ENCODE measurements at places on chromosomes 16 and 17.

DNA sequence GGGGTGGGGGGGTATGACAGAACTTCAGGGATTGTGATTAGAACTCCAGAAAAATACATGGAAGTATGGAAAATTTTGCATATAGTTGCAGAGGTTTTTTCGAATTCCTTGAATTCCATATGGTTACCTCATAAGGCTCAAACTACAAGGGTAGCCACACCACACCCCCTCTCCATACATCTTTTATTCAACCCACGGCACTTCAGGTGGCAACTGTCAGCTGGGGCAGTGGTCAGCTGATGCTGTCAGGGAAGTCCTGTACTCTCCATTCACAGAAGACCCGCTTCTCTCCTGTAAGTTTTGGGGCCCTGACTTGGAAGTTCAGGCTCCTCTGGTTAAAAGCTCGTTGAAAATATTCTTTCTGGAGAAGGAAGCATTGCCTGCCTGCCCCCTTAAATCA lies 57.5 kb upstream of the CLEC19A start:
- DNase-seq: no peak

- no peak for DNase-seq
Observed at GRCh38 chr16:50395763-50396710, 27.2 kb upstream of the BRD7 start.

- no peak for DNase-seq
Observed at GRCh38 chr17:47276868-47277267, 23.2 kb downstream of the ITGB3 start.

- peak; percentile 42 for DNase-seq
Observed at GRCh38 chr16:23948949-23949411, 113.2 kb downstream of the PRKCB start.

DNA sequence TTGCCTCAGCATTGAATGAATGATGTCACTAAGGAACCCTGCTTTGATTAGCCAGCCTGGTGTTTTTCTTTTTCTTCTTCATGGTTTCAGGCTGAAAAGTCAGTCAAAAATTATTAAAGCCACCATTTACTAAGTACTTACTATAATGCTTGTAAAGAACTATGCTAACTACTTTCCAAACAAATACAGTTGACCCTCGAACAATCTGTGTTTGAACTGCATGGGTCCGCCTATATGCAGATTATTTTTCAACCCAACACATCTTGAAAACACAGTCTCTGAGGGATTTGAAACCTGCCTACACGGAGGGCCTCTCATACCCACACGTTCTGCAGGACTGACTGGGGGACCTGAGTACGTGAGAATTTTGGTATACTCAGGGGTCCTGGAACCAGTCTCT lies 136.3 kb downstream of the PARN start:
- DNase-seq: no peak

DNA sequence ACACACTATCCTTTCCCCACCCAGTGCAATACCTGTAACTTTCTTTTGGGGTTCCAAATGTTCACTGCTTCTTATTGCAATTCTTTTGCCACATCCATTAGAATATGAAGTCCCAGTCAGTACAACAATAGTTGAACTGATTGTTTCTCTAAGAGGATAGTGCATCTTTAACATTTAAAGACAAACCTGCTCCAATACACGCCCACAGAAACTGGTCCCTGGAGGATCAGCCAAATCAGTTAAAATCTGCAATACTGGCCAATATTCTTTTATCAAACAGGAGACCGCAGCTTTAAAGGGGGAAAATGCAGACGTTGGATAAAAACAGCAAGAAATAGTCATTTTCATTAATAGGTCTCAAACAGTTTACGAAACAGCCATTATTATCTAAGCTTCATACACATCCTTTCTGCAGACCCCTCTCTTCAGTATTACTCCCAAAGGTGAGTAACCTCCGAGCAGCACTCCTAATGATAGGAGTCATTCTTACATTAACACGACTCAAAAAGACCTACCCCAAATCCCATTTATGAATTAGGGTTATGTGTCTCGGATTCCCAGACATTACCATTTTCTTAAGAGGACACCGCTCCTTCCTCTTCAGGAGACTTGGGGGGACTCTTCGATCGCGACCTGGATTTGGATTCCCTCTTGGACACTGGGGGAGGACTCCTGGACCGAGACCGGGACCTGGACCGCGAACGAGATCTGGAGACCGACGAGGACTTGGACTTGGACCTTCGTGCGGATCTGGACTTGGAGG lies 1.4 kb downstream of the SRSF2 start:
- no peak for DNase-seq

DNA sequence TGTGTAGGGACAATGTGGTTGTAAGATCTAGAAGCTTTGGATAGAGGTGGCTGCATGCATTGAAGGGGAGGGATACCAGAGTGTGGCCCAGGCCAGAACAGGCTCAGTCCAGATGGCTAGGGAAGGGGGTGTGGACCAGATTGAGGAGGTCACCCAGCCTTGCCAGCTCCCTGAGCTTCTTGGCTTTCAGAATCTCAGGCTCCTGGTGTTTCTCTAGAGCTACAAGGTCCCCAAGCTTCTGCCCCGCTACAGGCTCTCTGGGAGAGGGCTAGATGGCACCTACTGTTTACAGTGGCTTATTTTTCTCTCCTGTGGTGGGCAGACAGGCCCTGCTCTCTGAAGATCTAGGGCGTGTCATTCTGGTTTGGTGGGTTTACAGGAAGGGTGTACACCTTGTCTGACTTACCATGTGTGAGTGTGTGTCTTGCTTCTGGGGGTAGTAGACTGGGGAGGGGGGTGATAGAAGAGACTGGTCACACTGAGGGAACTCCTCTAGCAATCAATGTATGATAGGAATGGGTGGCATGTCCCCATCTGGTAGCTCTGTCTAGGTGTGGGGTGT lies 1.1 kb downstream of the RARA start:
- DNase-seq: no peak

DNA sequence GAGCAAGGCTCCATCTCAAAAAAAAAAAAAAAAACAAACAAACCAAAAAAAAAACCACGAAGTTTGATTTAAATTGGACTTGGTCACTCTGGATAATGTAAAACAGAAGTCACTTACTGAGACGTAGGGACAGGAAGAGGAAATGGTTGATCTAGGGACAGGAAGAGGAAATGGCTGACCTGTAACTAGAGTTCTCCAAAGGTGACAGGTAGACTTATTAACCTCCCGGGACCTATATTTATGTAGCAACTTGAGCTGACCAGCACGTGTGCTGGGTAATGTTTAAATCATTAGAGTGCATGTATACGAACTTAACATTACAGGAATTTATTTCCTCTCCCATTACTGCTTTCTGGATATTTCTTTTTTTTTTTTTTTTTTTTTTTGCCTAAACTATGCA lies 81.5 kb upstream of the DHX40 start:
- no peak for DNase-seq

- no peak for DNase-seq
Observed at GRCh38 chr16:1979271-1980029, 1.8 kb downstream of the NOXO1 start.

GRCh38 chr16:9625122-9625521 lies 533.7 kb downstream of the HAPSTR1 start:
- DNase-seq: no peak

DNA sequence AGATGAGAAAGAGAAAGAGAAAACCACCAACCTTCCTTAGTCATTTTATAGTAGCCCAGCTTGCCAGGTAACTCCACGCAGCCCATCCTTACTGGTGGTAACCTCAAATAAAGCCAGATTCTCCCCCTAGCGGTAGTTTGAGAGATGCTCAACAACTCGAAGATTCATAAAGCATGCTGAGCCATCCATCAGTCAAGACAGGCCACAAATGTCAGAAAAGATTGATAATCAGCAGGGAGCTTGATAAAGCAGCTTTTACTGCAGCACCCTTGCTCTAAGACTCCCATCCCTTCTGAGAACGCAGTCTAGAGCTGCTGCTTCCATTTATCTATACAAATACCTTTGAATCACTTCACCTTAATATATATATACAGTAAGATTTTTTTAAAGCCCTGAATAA lies 451.5 kb upstream of the HSBP1 start:
- no peak for DNase-seq

- no peak for DNase-seq
Observed at GRCh38 chr17:78362232-78362631, 2.4 kb upstream of the SOCS3 start.

- DNase-seq: no peak
Observed at GRCh38 chr16:51497541-51498211, 346.6 kb upstream of the SALL1 start.

DNA sequence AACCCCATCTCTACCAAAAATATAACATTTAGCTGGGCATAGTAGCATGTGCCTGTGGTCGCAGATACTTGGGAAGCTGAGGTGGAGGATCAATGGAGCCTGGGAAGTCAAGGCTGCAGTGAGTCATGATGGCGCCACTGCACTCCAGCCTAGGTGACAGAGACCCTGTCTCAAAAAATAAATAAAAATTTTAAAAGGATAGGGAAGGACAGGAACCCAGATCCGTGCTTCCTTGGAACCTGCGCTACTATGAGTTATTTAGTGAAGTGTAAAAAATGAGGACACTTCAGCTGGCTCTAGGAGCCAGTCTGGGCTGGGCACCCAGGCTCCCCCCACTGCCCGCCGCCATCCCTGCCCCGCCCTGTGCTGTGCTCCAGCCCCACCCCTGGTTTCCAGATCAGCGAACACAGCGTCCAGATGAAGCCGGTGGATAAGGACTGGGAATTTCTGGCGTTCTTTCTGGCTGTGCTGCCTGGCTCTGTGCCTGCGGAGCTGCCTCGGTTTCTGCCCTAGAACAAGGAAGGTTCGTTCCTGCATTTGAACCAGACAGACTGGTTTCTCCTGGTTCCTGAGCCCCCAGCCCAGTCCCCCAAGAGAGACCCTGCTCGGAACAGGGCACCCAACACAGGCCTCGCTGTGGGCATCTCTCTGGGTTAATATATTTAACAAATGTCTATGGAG lies 18.5 kb downstream of the PLLP start:
- DNase-seq: no peak

GRCh38 chr17:6420173-6420641 lies 14.7 kb downstream of the AIPL1 start:
- no peak for DNase-seq

DNA sequence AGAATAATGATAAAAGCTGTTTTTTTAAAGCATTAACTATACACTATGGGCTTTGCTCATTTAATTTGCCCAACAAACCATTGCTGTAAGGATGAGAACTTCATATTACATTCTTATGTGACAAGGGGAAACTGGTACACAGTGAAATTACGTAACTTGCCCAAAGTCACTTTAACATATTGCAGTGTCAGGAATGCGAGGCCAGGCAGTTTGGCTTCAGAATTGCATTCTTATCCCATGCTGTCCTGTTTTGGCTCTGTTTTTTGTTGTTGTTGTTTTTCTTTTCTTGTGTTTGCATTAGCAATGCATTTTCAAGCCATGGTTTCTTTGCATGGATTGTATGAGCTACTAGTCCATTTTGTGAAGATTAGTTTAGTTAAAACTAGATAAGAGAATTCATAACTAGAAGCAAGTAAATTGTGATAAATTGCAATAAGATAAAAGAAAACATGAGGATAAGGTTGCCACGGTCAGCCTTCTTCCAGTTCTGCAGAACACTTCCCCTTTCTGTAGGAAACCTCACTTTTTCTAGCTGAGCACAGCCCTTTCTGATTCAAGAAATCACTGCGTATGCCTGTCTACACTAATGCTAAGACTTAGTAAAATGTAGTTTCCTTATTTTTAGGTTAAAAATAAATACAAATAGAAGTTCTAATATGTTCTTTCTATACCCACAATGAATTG lies 221.3 kb upstream of the KCNJ16 start:
- DNase-seq: no peak

DNA sequence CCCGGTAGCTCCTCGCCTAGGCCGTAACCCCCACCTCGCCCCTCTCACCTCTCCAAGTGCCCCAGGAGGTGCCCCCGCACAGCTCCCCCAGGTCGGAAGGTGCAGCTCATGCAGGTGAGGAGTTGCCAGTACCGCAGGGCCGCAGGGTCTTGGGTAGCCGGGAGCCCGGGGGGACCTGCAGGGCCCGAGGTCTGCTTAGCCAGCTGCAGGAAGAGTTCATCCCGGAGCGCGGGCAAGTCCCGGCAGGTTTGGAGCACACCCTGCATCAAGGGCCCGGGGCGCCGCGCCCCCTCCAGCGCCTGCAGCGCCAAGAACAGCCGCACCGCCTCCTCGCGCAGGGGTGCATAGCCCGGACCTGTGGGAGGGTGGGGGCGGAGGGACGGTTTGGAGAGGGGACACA lies 4.8 kb downstream of the PLEKHH3 start:
- no peak for DNase-seq

DNA sequence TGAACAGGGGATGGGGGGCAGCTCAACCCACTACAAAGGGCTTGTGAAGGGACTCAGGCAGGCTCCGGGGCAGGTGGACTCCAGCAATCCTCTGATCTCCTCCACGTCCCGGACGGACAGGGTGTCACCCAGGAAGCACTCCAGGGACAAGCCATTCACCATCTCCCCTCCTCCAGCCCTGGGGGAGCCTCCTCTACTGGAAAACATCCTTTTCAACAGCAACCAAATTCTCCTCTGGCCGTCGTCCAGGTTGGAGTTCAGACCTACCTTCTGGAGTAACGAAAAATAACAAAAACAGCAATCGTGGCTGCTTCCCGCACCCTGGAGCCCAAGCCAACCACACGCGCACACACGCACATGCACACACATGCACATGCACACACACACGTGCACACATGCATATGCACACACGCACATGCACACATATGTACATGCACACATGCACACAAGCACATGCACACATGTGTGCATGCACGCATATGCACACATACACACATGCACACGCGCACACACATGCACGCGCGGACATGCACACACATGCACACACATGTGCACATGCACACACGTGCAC lies 8.9 kb upstream of the RBFOX3 start:
- DNase-seq: no peak

GRCh38 chr17:50558091-50558490 lies 2.4 kb upstream of the CACNA1G start:
- no peak for DNase-seq

- DNase-seq: no peak
Observed at GRCh38 chr17:2745317-2746037, 4.0 kb downstream of the CCDC92B start.

GRCh38 chr17:8225813-8226535 lies 15.6 kb upstream of the AURKB start:
- peak; percentile 30 for DNase-seq

DNA sequence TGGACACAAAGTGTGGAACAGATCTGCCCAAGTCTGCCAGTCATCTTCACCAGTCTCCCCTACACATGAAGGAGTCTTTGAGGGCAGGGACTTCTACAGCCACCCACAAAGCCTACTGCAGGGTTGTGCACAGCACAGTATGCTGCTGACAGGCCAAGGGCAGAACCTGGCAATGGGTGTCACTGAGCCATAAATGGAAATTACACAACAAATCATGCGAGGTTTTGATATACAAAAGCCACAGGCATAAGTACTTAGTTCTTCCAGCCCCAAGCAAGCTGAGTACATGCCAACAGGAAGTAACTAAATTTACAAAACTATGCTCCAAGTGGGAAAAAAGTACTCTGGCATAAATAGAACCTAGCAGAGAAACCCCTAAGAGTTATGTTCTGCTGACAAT lies 7.8 kb upstream of the PSMC3IP start:
- DNase-seq: no peak

- no peak for DNase-seq
Observed at GRCh38 chr16:25078386-25078978, 33.1 kb upstream of the LCMT1 start.

- DNase-seq: no peak
Observed at GRCh38 chr16:88705801-88706228, 393 bp downstream of the RNF166 start.

- no peak for DNase-seq
Observed at GRCh38 chr16:55475919-55476318, 3.1 kb upstream of the MMP2 start.

- DNase-seq: no peak
Observed at GRCh38 chr17:7475764-7476422, 3.5 kb downstream of the ZBTB4 start.

- DNase-seq: no peak
Observed at GRCh38 chr17:80109713-80110446, 8.5 kb downstream of the GAA start.

Measured in activated T-cell treated with anti-CD3 and anti-CD28 coated beads for 1 hour (primary cell).